ENCODE measurements at places on chromosomes 11 and 22. TPM values are rescaled to one million over a fixed set of nuclear protein-coding genes. Genes with fewer than 3 reads are reported as not detected.
A peak's percentile ranks its signal among the peaks of the same experiment; 100 is the strongest.

DNA sequence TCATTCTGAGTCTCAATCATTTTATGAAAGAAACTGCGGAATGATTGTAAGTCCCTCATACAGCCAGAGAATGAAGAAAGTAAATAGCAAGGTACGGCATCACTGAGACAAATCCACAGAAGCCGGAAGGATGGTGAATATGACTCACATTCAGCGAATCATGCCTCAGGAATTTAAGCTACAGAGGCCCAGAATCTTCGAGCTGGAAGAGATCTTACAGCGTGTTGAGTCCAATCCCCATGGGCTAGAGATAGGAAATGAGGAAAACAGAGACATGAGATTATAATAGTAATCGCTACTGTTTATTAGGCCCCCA, 173.2 kb downstream of the KIF18A start:
- ATAC-seq = no peak

GRCh38 chr22:26453812-26454500, 24.9 kb downstream of the ASPHD2 start:
- ATAC-seq = no peak

- ATAC-seq = no peak
Observed at GRCh38 chr11:104151404-104152204, 12.3 kb downstream of the PDGFD start.

DNA sequence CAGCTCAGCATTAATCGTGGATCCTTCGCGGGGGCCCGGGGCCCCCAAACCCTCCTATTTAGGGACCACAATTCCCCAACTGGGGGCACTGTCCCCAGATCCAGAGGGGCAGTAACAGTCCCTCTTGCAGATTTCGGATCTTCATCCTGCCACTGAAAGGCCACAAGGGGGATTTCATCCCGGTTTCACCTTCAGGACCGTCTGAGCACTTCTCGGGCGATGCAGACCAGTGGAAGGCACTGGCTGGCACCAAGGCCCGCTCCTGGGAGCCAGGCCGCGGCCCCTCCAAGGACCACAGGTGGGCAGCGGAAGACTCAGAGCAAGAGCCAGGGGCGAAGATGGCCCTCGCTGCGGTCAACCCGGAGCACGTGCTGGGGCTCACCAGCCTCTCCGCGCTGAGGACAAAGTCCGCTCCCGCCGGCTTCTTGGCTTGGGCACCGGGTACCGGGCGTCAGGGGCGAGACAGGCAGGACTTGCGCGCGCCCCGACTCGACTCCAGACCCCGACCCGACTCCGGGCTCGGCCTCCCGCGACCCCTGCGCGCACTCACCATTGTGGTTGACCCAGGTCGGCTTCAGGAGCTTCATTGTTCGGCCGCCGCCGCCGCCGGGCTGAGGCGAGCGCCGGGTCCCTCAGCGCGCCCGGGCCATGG, 517 bp downstream of the HIRA start:
- no peak for ATAC-seq

- ATAC-seq = no peak
Observed at GRCh38 chr11:4610258-4610935, 2.4 kb upstream of the TRIM68 start.

DNA sequence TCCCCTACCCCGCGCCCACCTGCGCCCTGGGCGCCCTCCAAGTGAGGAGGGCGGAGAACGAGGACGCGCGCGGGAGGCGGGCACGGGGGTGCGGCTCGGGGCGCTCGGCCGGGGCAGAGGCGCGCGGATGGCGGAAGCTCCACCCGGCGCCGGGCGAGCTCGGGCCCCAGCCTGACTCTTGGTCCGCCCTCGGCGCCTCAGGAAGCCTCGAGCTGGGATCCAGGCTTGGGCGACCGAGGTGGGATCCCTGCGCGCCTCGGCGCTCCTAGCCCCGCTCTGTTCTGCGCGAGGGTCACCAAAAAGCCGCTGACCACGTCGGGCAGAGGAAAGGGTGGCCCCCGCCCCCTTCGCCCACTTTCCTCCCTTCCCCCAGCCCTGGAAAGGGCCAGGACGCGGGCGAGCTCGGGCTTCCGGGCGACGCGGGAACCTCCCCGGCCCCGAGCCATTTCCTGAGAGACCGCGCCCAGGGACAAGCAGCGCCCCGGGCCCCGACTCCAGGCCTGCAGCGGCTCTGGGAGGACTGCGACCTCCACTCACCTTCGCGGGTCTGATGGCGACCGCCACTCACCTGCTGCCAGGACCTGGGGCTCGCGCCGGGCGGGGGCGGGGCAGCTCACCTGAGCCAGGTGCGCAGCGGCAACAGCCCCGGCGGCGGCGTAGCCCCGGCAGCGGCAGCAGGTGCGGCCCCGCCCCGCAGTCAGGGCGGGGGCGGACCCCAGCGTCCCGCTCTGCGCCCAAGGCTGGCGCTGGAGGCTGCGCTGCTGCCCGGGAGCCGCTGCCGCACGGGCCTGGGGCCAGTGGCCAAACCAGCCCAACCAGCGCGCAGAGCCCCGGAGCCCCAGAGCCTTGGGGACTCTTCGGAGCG, 2.2 kb upstream of the SIGIRR start:
- ATAC-seq = peak; percentile 60

The GGTLC3 gene
- total RNA-seq = not detected

- ATAC-seq = no peak
Observed at GRCh38 chr11:35675901-35676610, 13.5 kb downstream of the TRIM44 start.

The NAALADL1 gene
- 11.2 TPM for total RNA-seq

The RCOR2 gene
- total RNA-seq = not detected

- ATAC-seq = peak; percentile 15
Observed at GRCh38 chr22:32473388-32473952, 1.1 kb upstream of the FBXO7 start.

GRCh38 chr11:25163421-25163820, 666.6 kb downstream of the LUZP2 start:
- no peak for ATAC-seq

DNA sequence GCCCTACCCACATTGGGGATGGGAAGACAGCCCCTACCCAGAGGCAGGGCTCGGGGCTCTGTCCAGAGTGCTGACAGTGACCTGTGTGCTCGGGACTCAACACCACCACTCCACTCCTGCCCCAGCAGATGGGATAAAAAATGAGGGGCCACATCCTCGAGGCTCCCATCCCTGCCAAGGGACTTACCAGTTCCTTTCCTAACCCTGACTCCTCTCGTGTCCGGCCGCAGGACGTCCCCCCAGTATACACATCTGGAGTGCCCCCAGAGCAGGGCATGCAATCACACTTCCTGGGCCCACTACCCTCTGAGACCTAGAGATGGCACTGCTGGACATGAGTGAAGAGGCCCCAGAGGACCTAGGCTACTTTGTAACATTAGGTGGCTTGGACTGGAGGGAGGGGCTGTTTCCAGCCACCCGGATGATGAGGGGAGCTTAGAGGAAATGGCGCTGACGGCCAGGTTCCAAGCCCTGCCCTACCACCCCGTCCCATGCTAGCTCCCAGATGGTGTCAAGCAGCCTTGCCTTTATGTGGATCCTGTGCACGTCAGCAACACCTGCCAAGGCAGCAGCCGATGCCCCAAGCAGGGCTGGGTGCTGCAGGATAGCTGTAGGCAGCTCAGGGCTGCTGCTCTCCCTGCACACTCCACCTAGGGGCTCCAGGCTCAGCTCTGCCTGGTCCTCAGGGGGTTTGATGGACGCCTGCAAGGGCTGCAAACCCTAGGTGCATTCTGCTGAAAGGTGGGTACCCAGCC, 86.6 kb downstream of the DGCR2 start:
- ATAC-seq = peak; percentile 12

The PDGFD gene
- total RNA-seq = not detected

- ATAC-seq = no peak
Observed at GRCh38 chr11:34432822-34433221, 5.9 kb upstream of the CAT start.

The HTR3A gene
- not detected for total RNA-seq

DNA sequence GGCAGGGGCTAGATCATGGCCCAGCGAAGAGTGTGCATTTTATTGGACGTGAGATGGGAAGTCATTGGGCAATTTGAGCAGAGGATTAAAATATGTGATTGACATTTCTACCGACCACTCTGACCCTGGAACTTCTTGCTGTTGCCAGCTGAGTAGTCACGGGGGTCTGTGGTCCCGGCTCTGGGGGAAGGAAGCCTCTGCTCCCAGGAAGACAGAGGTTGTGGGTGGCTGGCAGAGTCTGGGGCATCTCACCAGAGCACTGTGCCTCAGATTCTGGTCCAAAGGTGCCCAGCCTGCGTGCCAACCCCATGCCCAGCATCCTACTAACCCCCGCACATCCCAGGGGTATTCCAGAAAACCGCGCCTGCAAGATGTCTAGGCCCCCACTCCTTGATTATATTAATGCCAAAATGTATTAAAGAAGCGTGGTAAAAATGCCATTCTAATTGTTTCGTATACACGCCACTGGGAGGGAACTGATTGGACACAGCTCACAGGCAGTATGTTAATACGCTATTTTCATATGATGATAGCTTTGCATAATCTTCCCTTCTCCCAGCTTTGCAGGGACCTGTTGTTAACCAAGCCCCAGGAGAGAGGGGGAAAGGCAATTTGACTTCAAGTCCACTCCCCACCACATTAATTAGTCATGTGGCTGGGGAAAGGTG, 25.3 kb upstream of the LMO1 start:
- no peak for ATAC-seq

DNA sequence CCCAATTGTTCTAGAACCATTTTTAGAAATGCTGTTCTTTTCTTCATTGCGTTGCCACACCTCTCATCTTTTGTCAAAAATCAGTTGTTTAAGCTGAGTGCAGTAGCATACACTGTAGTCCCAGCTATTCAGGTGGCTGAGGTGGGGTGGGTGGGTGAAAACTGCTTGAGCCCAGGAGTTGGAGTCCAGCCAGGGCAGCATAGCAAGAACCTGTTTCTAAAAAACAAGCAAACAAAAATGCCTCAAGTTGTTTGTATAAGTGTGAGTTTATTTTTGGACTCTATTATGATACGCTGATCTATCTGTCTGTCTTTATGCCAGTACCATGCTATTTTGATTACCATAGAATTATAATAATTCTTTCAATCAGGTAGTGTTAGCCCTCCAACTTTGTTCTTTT, 62.5 kb upstream of the RRM1 start:
- no peak for ATAC-seq

DNA sequence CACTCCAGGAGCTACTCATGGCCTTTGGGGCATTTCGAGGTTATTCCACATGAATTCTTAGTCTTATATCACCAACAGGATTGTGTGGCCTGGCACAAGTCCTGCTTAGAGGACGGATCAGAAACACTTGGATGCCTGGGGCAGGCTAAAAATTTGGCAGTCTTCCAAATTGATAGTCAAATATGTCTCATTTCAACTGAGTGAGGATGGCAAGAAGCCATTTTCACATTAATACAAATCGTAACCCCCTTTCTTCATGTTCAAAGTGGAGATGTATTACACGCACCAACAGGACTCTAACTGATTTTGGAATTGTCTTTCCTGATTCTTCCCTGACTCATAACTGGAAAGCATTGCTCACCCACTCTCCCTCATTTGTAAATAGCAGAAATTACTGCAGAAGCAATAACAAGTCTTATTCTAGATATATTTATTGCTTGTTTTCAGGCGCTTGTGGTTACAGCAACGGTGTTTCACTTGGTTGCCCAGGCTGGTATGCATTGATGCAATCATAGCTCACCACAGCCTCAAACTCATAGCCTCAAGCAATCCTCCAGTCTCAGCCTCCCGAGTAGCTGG, 10.3 kb upstream of the CCDC86 start:
- peak; percentile 18 for ATAC-seq

The ZNF214 gene
- not detected for total RNA-seq

GRCh38 chr11:9015677-9016076, 11.9 kb upstream of the NRIP3 start:
- ATAC-seq = peak; percentile 89

- ATAC-seq = peak; percentile 54
Observed at GRCh38 chr22:49053578-49053977, 774.1 kb downstream of the BRD1 start.

DNA sequence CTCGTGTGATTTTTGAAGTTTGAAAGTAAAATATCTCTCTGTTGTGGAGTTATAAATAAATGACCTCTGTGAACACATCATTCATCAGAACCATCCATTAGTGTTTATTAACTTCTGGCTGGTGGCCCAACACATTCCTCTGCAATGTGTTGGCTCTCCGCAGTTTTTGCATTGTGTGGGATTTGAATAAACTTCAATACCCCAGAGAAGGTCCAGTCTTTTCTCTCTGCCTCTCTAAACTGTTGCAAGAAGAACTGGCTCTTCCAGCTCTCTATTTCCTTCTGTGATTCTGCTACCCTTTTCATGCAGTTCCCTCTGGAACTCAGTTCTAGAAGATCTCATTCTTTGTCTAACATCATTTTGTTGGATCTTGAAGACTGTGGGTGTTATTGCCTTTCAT, 125.0 kb upstream of the ARHGAP42 start:
- no peak for ATAC-seq

The BCO2 gene
- 2.4 TPM for total RNA-seq

DNA sequence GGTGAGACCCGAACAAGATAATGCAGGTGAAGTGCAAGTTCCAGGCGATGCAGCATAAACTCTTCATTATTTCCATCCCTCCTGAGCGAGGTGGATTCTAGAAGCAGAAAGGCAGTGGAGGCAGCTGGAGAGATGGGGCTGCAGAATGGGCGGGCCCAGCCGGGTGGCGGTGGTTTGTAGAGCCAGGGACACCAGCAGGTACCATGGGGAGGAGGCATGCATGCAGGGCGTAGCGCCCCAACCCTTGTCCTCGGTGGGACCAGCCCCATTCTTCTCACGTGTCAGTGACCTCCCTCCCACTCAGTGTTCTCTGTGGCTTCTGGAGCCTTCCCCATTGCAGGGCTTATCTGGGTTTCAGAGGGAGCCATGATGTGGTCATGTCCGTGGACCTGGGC, 38.0 kb downstream of the MPPED1 start:
- ATAC-seq = no peak

DNA sequence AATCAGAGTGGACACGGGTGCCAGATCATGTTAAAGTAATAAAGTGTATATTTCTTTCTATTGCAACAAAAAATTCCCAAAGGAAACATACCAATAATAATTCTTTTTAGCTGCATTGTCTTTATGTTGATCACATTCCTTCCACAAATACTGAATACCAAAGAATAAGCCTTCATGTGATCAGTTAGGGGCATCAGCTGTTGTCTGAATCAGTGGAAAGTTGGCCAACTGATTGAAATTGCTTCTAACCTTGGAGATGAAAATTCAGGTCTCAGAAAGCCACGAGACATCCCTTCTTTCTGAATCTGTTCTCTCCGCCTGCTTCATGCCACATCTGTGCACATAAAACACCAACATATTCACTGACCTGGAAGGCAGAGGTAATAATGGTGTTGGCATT, 785.2 kb downstream of the KCNA4 start:
- ATAC-seq = no peak

GRCh38 chr11:127485541-127485940, 485.0 kb upstream of the KIRREL3 start:
- ATAC-seq = no peak

The PISD gene
- 44.1 TPM for total RNA-seq

The BBOX1 gene
- total RNA-seq = not detected

The CLDN5 gene
- 0.13 TPM for total RNA-seq

- no peak for ATAC-seq
Observed at GRCh38 chr22:45358127-45358526, 48.4 kb downstream of the FAM118A start.

GRCh38 chr11:93131709-93132108, 66.1 kb downstream of the SLC36A4 start:
- no peak for ATAC-seq
